ENCODE measurements at places on chromosomes 11 and 22.

DNA sequence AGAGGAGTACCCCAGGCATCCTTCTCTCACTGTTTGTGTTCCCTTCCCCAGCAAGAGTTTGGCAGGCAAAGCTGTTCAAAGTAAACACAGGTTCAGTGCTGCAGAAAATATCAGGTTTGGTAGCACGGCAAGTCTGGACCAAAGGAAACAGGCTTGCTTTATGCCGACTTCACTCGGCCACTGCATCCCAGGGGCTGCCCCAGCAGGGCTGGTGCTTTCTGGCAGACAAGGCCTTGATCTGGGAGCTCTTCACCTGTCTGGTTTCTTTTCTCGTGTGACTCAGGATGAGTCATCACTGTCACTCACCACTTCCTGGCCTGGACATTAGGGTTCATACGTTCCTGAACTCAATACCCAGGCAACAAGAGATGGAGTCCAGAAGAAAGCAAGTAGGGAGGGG, 52.6 kb upstream of the NAV2 start:
- DNase-seq = no peak

DNA sequence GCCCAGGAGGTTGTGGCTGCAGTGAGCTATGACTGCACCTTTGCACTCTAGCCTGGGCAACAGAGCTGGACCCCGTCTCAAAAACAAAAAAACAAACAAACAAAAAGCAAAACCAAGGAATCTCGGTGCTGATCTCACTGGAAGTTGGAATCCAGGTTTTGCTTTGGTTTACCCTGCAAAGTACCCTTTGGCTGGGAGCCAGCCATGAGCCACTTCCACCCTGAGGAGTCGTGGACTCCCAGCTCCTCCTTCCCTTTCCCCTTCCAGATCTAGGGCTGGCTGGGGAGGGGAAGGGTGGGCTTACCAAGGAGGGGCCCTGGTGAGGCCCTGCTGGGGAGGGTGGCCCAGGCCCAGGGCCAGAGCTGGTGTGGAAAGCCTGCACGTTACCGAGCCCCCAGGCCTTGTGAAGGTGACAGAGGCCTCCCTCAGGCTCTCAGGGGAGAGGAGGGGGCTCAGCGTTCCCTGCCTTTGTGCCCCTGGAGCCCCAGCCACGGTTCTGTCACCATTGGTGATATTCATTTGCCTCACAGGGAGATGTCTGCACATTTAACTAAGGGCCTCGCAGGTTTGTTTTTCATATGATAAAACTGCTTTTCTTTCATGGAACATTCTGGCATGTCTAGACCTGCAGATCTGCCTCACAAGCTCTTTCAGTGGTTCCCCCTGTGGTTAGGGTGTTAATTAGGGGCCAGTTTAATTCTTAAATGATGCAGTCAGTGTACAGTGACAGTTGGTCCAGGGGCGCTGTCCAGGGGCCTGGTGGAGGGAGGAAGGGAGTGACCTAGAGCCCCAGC, 29.0 kb downstream of the FBLN1 start:
- no peak for DNase-seq

DNA sequence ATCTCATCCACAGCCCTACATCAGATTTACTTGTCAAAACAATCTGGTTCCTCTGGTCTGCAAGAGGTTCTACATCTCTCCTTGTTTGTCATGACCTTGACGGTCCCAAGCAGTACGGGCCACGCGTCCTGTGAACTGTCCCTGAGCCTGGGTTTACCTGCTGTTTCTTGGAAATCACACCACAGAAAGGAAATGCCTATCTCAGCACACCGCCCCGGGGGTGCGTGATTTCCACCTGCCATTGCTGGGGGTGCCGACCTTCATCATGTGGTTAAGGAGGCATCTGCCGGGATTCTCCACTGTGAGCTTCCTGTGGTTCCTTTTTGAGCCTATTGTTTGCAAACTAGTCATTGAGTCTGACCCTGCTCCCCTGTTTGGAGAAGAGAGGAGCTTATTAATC, 1363.4 kb downstream of the BRD1 start:
- no peak for DNase-seq

- no peak for DNase-seq
These were observed 14.8 kb upstream of the MRGPRF start for GRCh38 chr11:69027704-69028372.

DNA sequence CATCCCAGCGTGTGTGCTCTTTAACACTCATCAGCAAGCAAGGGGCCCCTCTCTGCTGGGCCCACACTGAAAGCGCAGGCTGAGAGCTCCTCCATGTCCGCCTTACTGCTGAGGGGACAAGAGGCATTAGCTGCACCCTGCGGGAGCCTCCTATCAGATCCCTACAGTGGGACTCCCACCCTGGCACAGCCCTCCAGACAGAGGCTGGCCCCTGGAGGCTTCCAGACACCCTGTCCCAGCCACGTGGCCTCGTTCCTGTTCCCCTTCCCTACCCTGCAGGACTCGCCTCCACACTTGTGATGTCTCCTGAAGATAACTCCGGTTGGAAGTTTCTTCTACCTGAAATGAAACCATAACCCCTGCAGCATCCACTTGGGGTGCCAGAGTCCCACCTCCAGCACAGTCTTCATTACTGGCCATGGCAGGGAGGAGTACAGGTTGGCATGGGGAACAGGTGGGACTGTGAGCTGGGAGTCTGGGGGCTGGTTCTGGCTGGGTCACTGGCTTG, 5.0 kb upstream of the SH3BP1 start:
- DNase-seq = no peak

GRCh38 chr22:32695451-32695891, 106.0 kb upstream of the TIMP3 start:
- DNase-seq = no peak

- DNase-seq = no peak
These were observed 11.3 kb downstream of the DUSP8 start for GRCh38 chr11:1560649-1561251.
